ENCODE measurements at places on chromosomes 3 and 15. TPM values are rescaled to one million over a fixed set of nuclear protein-coding genes. Genes with fewer than 3 reads are reported as not detected.
A peak's percentile ranks its signal among the peaks of the same experiment; 100 is the strongest.

DNA sequence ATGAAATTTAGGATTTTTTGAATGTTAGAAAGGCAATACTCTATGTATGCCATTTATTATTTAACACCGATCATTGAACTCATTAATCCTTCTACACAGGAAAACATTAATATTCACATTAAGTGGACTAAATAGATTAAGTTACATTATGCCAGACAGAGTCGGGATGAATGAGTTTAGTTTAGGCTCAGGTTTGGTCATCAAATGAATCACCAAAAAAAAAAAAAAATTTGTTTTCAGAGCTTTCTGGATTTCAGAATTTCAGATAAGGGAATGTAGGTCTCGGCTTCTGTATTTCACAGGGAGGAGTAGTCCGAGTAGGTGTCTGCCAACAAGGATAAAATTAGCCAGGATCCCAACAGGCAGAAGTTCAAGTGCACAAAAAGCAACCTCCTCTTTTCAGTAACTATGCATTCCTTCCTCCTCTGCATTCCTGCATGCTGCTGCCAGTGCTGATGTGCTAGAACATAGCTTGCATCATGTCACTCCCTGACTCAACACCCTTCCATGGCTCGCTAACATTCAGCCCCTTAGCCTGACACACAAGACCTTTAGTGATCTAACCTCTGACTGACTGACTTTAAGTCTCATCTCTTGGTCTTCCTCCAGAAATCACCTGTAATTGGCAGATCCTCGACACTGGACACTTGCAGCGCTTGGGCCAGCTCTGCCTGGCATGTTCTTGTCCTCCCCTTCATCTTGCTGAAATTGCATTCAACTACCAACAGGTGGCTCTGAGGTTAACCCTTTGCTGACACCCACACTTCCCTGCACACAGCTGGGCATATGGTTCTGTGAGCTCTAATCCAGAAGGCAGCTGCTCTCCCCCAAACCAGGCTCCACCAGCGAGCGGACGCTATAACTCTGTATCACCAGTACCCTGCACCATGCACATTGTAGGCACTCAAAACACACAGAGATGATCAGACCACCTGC is 145.4 kb upstream of the PROK2 start:
- DNase-seq = peak; percentile 11

DNA sequence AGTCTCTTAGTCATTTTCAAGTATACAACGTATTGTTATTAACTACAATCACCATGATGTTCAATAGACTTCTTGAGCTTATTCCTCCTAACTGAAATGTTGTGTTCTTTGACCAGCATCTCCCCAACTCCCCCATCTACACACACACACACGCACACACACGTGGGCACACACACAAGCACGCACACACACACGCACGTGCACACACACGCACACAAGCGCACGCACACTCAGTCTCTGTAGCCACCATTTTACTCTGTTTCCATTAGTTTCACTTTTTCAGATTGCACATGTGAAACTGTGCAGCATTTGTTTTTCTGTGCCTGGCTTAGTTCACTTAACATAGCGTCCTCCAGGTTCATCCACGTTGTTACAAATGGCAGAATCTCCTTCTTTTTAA is 247.0 kb downstream of the XXYLT1 start:
- no peak for DNase-seq

DNA sequence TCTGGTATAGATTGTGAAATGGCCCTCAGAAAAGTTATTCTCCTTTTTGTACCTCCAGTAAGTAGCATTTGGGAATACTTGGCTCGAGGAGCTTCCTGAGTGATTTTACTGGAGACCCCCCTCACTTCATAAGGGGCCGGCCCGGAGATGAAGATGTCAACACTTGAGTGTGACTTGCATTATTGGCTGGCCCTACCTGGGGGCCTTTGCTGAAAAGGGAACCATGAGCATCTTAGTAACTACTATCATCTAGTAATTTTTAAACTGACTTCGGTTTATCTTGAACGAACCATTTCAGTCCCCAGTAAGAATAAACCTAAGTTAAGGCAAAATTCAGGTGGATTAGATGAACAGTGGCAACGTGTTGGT is 1.3 kb downstream of the FAIM start:
- DNase-seq = no peak

- DNase-seq = no peak
These were observed 45.1 kb upstream of the RSL24D1 start for GRCh38 chr15:55241891-55242290.

DNA sequence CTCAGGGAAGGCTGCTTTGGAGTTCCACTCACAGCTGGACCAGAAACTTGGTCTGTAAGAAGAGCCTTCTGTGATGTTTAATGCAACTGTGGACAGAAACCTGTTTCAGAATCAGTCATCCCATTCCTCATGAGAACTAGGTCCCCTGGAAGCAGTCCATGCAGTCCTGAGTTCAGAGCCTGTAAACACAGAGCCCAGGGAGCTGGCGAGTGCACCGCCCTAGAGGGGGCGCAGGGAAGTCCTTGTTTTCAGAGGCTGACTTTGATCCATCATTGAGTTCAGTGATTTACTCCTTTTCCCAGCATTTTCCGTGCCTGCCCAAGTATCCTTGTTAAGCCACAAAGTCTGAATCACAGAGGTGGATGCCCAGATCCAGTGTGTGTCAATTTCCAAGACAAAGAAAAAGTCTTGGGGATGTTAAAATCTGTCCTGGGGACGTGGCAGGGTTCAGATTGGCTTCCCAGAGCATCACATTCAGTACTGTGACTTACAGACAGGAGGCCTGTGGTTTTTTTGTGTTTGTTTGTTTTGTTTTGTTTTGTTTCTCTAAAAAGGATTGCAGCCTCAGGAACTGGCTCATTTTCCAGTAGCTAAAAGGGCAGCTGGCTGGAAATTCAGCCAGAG is 9.8 kb upstream of the TXNRD3 start:
- DNase-seq = peak; percentile 26

- DNase-seq = no peak
These were observed 1187.1 kb upstream of the EPHA6 start for GRCh38 chr3:95627293-95627692.

GRCh38 chr15:68620721-68621527 is 42.1 kb downstream of the CORO2B start:
- DNase-seq = peak; percentile 97

- DNase-seq = peak; percentile 26
These were observed 22.5 kb downstream of the DMXL2 start for GRCh38 chr15:51600114-51600513.

DNA sequence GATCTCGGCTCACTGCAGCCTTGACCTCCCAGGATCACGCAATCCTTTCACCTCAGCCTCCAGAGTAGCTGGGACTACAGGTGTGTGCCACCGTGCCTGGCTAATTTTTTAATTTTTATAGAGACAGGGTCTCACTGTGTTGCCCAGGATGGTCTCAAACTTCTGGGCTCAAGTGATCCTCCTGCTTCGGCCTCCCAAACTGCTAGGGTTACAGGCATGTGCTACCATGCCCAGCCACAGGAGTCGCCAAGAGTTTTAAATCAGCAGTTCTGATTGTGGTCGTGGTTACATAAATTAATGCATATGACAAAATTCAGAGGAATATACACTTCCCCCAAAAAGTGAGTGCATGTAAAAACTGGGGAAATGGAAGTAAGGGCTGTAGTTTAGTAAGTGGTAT is 32.9 kb downstream of the MEGF11 start:
- DNase-seq = no peak

DNA sequence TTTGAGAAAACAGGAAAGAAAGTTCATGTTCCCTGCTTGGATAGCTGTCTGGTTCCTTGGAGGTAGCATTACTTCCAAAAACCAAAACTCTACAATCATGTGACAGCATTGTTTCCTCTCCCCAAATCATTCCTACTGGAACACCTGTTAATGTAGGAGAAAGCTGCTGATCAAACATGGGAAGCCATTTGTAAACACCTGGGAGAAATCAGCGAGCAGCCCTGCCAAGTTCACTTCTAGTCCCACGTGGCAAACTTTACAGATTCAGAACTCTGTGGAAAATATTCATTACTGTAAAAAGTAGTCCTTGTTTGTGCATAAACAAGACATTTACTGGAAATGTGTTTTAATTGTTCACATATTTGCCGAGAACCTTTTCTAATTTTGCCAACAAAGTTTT is 275.5 kb upstream of the AZI2 start:
- DNase-seq = no peak

- DNase-seq = peak; percentile 10
These were observed 9.1 kb upstream of the HHATL start for GRCh38 chr3:42711491-42712343.

GRCh38 chr15:74845208-74845568 is 2.2 kb upstream of the ULK3 start:
- DNase-seq = no peak

The CTXN2 gene
- total RNA-seq = not detected

The P2RY13 gene
- total RNA-seq = not detected

The AQP9 gene
- total RNA-seq = not detected

The MUC4 gene
- not detected for total RNA-seq

The AADACL2 gene
- total RNA-seq = not detected

The CCDC54 gene
- total RNA-seq = not detected

All from RPMI7951 (cell line).